Tibial nerve (tissue), 4 donors: ENCODE measurements at places on chromosomes 4 and X. TPM values are rescaled to one million over a fixed set of nuclear protein-coding genes. Genes with fewer than 3 reads are reported as not detected.

The TADA2B gene
- total RNA-seq: 13.3 TPM

DNA sequence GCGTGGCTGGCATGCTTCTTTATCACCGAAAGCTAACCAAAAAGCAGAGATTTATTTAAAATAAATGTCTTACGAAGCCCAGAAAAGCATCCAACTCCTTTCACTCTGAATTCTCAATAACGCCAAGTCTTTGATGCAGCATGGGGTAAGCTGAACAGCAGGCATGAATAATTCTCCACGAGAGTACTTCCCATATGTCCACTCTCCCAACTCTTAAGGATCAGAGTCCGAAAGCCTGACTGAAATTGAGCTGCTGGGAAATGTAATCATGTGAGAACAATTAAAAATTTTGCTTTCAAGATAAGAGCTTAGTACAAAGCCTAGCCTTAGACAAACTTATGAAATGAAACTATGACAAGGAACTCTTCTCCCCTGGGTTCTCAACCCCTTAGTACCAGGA lies 7.5 kb upstream of the SLC39A8 start:
- H3K4me1 ChIP-seq: no peaks in the 10 kb centered on the region
- no peaks in the 10 kb centered on the region for H3K27me3 ChIP-seq
- no peaks in the 10 kb centered on the region for H3K36me3 ChIP-seq
- no peak overlapping the region for H3K27ac ChIP-seq
- DNase-seq: no peak
- no peak overlapping the region for H3K4me3 ChIP-seq

- no peaks in the 10 kb centered on the region for H3K27me3 ChIP-seq
- no peaks in the 10 kb centered on the region for H3K4me1 ChIP-seq
- H3K36me3 ChIP-seq: no peaks in the 10 kb centered on the region
- DNase-seq: no peak
- H3K4me3 ChIP-seq: no peak overlapping the region
These were observed 83.7 kb upstream of the ETNPPL start for GRCh38 chr4:108846568-108846967.

The HPSE gene
- 2.9 TPM for total RNA-seq
